ENCODE measurements at places on chromosomes 7 and 10. TPM values are rescaled to one million over a fixed set of nuclear protein-coding genes. Genes with fewer than 3 reads are reported as not detected.

The SPDYE6 gene
- total RNA-seq = not detected

DNA sequence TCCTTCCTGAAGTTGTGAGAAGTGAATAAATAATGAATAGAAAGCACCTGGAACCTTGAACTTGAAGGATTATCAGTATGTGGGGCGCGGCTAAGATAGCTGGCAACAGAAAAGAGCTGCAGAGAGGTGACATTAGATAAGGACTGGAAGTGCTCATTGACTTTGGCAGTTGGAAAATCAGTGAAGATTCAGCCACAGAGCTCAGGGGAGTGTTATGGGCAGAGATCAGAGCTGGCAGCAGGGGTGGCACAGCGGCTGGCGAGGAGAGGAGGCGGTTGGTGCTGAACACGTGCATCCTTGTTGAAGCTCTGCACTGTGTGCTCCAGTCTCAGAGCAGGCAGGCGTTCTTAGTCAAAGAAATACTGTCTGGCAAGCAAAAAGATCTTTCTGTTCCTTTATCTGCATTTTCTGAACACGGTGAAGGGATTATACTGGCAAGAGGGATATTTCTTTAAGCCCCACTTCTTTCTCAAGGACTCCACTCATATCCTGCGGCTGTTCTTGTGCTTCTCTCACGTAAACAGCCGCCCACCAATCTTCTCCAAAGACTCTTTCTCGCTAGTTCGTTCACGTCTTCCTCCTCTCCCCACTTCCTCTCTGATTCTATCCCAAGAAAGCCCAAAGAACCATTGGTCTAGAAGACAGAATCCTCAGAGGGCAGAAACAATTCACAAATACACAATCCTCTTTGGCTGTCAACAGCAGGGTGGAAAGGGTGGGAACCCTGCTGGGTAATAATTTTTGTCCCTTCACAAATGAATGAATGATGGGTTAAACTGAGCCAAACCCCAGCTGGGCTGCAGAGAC is 38.6 kb upstream of the ADD3 start:
- H3K4me3 ChIP-seq = no peak overlapping the region
- no peaks in the 10 kb centered on the region for H3K36me3 ChIP-seq
- no peak overlapping the region for H3K27ac ChIP-seq
- H3K4me1 ChIP-seq = no peaks in the 10 kb centered on the region
- H3K27me3 ChIP-seq = no peaks in the 10 kb centered on the region

The RASSF4 gene
- total RNA-seq = 8.0 TPM

The TAS2R41 gene
- not detected for total RNA-seq

DNA sequence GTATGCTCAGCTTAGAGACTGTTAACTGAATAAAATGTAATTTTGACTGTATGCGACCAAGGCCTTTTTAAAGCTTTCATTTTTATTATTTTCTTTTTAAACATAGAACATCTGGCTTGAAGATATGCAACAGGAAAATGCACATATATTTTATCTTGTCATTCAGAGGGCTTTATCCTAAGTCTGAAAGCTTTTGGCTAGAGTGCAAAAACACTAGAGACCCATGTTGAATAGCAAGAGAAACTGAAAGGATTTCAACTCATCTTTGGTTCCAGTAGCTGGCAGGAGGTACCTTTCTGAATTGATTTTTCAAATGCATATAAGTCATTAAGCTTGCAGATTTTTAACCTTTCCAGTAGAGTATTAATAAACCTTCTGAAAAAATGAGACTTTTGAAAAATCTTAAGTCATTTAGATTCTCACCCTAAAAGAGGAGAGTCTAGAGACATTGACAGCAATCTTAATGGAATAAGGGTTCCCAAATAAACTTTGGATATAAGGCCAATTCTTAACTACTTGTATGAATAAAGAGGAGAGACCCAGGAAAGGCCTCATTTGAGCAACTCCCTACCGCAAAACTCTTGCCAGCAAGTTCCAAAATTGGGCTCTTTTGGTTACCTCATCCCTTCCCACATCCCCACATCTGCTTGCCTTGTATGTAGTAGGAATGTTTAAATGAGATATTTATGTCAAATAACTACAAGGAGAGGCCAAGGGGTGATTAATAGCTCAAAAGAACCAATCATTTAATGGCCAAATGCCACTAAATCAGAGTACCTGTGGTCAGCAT is 454.4 kb downstream of the HTR7 start:
- no peaks in the 10 kb centered on the region for H3K36me3 ChIP-seq
- no peak overlapping the region for H3K27ac ChIP-seq
- H3K4me3 ChIP-seq = no peak overlapping the region
- DNase-seq = no peak
- no peaks in the 10 kb centered on the region for H3K4me1 ChIP-seq

The FRMD4A gene
- total RNA-seq = 7.9 TPM

The CPA1 gene
- total RNA-seq = not detected

DNA sequence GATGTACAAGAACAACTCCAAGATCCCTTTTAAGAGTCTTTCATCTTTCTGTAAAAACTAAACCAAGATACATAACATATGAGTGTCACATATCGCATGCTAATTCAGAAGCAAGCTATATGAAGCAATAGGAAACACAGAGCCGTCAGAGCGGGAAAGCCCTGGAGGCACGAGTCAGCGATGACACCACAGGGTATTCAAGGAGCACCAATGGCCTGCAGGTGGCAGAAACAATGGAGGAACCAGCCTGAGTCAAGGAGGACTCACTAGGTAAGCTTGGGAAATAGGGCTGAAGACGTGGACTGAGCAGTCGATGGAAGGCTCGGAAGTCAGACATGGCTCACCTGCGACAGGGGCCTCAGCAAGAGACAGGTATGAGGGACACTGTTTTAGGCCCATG is 214.4 kb downstream of the FAM107B start:
- no peak for DNase-seq
- H3K4me1 ChIP-seq = no peaks in the 10 kb centered on the region
- H3K4me3 ChIP-seq = no peak overlapping the region
- H3K36me3 ChIP-seq = no peaks in the 10 kb centered on the region
- H3K27me3 ChIP-seq = no peaks in the 10 kb centered on the region
- no peak overlapping the region for H3K27ac ChIP-seq

DNA sequence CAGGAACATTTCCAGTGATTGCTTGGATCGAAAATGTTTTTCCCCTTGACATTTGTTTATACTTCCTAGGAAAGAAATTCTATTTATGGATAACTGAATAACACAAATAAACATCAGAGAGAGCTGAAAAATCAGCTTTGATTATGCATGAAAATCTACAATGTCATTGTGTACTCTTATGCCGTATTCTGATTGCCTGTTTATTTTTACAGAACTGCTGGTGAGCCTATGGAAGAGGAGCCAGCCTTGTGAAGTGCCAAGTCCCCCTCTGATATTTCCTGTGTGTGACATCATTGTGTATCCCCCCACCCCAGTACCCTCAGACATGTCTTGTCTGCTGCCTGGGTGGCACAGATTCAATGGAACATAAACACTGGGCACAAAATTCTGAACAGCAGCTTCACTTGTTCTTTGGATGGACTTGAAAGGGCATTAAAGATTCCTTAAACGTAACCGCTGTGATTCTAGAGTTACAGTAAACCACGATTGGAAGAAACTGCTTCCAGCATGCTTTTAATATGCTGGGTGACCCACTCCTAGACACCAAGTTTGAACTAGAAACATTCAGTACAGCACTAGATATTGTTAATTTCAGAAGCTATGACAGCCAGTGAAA is 121.5 kb downstream of the TWIST1 start:
- no peaks in the 10 kb centered on the region for H3K36me3 ChIP-seq
- no peaks in the 10 kb centered on the region for H3K27me3 ChIP-seq
- H3K4me1 ChIP-seq = no peaks in the 10 kb centered on the region
- no peak for DNase-seq
- H3K27ac ChIP-seq = no peak overlapping the region

The PON1 gene
- not detected for total RNA-seq

DNA sequence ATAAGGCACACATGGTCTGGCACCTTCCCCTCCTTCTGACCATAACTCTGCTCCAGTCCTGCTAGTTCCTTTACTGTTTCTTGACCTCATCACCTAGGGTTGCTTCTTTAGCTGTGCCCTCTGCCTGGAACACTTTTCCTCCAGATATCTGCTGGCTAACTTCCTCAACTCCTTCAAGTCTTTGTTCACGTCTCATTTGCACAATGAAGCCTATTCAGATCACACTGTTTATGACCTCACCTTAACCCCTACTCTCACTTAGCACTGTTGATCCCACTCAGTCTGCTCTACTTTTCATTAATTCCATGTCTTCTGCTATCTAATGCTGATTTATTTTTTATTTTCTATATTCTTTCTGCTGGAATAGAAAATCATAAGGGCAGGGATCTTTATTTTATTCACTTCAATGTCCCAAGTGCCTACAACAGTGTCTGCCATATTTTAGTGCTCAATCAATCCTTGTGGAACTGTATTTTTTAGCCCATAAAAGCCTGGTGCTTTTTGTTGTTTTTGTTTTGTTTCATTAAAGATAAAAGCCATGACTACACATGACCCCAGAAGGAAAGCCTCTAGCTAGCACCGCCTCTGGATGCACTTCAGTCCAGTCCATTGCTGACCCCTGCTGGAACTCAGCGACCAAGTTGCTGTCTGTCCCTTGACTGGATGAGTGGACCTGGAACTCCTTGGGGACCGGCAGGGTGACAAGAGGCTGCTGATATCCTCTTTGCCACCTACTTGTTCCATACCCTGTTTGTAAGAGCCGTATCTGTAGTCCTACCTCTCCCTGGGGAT is 12.3 kb downstream of the KLF14 start:
- no peak overlapping the region for H3K27ac ChIP-seq
- DNase-seq = peak; percentile 67
- no peak overlapping the region for H3K4me3 ChIP-seq
- no peaks in the 10 kb centered on the region for H3K27me3 ChIP-seq
- H3K4me1 ChIP-seq = no peaks in the 10 kb centered on the region
- H3K36me3 ChIP-seq = no peaks in the 10 kb centered on the region

- H3K4me3 ChIP-seq = no peak overlapping the region
- no peak overlapping the region for H3K27ac ChIP-seq
- DNase-seq = no peak
- no peaks in the 10 kb centered on the region for H3K27me3 ChIP-seq
Measured at GRCh38 chr7:33671531-33672262, 233.6 kb upstream of the BMPER start.

The LRRD1 gene
- total RNA-seq = not detected

DNA sequence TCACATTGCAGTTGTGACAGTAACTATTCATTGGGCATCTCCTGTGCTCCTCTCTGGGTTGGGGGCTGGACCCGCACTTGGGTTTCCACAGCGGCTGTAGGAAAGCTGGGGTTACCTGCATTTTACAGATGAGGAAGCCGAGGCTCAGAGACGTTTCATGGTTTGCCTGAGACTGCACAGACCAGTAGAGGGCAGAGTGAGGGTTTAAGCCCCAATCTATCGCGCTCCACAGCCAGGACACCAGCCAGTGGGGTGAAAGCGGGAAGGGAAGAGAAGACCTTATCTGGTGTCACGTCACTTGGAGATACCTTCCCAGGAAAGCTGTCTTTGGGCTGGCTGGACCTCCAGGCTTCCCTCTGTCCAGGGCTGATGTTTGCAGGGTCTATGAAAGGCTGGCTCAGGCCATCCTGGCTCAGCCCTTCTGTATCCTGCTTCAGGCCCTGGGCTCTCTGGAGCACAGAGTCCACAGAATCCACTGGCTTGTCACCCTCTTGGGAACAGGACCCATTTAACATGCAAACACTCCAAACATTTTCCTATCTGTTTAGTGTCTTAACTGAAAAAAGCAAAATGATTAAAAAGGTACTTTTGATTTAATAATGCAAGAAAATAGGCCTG is 167.7 kb downstream of the EMX2 start:
- H3K4me1 ChIP-seq = no peaks in the 10 kb centered on the region
- H3K4me3 ChIP-seq = no peak overlapping the region
- H3K36me3 ChIP-seq = no peaks in the 10 kb centered on the region
- no peak overlapping the region for H3K27ac ChIP-seq
- no peaks in the 10 kb centered on the region for H3K27me3 ChIP-seq
- DNase-seq = no peak

GRCh38 chr7:74462707-74463100 is 9.0 kb downstream of the GTF2IRD1 start:
- H3K4me1 ChIP-seq = no peaks in the 10 kb centered on the region
- DNase-seq = no peak
- peak overlapping the region; percentile 33 for H3K27ac ChIP-seq
- no peak overlapping the region for H3K4me3 ChIP-seq

DNA sequence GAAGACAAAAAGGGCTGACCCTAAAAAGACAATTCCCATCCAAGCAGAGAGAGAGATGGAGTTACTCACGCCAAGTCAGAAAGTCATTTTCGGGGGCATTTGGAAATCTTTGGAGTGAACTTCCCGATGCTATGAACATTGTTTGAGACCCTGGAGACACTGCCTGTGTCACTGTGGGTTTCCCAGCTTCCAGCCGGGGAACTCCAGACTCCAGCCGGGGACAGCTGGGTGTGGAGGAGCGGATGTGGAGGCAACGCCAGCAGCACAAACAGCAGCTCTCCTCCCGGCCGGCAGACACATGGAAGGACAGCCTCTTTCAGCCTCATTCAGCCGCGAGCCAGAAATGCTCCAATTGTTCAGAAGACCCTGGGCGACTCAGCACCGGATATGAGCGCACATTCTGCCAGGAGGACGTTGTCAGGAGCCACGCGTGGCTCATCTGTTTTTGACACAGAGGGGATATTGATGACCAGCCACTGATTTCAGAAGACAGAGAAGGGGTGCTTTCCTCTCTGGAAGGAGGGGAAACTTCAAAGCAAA is 97.6 kb downstream of the PRPF18 start:
- peak; percentile 51 for DNase-seq
- H3K4me1 ChIP-seq = no peaks in the 10 kb centered on the region
- H3K27ac ChIP-seq = peak overlapping the region; percentile 42
- no peaks in the 10 kb centered on the region for H3K27me3 ChIP-seq

GRCh38 chr10:99965700-99966099 is 44.0 kb downstream of the DNMBP start:
- no peaks in the 10 kb centered on the region for H3K27me3 ChIP-seq
- DNase-seq = no peak
- H3K36me3 ChIP-seq = no peaks in the 10 kb centered on the region
- H3K4me3 ChIP-seq = no peak overlapping the region
- no peak overlapping the region for H3K27ac ChIP-seq

DNA sequence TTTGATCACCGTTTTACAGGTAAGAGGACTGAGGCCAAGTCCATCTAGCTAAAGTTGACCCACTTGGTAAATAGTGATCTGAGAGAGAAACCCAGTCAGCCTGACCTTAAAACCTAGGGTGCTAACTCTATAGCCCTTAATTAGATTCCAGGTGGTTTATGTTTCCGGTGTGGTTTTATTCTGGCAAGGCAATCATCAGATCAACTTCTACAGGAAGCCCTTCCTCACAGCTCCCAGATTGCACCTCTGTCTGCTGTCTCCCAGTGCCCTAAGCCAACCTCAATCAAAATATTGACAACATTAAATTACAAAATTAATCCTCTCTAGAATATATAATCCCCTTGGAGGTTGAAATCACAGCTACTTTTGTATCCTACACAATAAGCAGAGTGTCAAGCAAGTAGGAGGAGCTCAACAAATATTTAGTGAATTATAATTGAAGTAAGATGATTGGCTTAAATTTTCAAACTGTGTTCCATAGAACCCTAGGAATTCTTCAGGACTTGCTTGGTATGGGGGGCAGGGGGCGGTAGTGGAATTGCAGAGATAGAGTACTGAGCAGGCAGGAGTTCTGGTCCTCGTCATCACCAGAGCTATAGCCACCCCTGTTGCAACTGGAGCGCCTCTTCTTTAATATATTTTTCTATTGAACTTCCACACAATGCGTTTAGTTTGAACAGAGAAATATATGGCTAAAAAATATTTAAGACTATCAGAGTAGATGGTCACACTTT is 692.8 kb upstream of the LRRN3 start:
- no peaks in the 10 kb centered on the region for H3K4me1 ChIP-seq
- H3K36me3 ChIP-seq = no peaks in the 10 kb centered on the region
- DNase-seq = no peak
- no peak overlapping the region for H3K4me3 ChIP-seq
- H3K27me3 ChIP-seq = no peaks in the 10 kb centered on the region
- H3K27ac ChIP-seq = no peak overlapping the region

Measured in uterus (tissue), 4 donors.